Cerebellar nuclear complex (tissue), 1 donor: ENCODE measurements at places on chromosomes 1 and 21.

GRCh38 chr1:8510041-8510823 is 192.3 kb downstream of the SLC45A1 start:
- no peak for DNase-seq

- no peak for DNase-seq
These were observed at the start of gene MMEL1 for GRCh38 chr1:2632561-2633361. MMEL1 (minus strand) TSS chr1:2633016; CDS start chr1:2629484, 3,532 bp downstream.

- DNase-seq = no peak
These were observed 6.8 kb downstream of the NHLH1 start for GRCh38 chr1:160373696-160374095.

DNA sequence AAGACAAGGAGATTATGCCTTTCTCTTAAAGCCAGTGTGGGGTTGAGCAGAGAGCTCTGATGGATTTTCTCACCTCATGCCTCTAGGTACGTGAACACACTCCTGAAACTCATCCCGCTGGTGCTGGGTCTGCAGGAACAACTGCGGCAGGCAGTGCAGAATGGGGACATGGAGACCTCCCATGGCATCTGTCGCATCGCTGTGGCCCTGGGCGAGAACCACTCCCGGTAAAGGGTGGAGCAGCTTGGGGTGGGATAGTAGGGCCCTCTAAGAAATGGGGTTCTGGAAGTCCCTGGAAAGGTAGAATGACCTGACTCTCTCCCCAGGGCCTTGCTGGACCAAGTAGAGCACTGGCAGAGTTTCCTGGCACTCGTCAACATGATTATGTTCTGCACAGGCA is 9.5 kb downstream of the IPO13 start:
- DNase-seq = no peak

- DNase-seq = no peak
These were observed 6.8 kb downstream of the BACH1 start for GRCh38 chr21:29305561-29305960.

- no peak for DNase-seq
These were observed 4.8 kb upstream of the SLC2A1 start for GRCh38 chr1:42963378-42964043.

- DNase-seq = no peak
These were observed 114.1 kb downstream of the AJAP1 start for GRCh38 chr1:4768553-4768952.

- no peak for DNase-seq
These were observed 36.7 kb upstream of the TARDBP start for GRCh38 chr1:10975567-10976326.

DNA sequence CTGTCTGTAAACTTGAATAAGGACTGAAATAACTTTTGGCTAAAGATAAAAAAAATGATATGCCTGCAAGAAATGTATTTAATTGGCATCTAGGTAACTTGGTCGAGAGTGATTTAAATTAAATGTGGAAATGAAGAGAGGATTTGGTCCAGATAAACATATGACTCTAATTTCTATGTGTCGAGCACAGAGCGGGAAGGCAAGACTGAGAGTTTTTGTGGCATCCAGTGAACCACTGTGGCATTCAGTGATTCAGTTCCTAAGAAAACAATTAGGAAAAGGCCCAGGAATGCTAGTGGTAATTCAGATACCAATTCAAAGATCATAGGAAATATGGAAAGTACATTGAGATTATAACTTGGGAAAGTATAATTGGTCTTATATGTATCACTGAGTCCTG is 39.6 kb downstream of the PDE4B start:
- DNase-seq = no peak

DNA sequence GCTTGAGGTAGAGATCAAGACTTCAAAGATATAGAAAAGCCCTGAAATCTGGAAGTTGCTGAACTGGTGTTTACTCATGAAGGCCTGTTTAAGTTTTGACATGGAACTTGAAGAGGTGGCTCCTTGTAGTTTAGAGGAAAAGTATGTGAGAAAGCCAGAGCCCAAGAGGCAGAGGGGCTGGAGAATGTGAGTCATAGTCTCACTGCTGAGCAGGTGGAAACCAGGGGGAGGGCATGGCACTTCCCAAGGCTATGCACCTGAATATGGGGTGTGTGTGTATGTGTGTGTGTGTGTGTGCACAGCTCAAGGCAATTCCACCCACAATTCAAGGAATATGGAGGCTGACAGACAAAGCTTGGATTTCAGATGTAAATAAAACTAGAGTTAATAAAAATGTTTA is 46.8 kb upstream of the C1orf198 start:
- DNase-seq = no peak

DNA sequence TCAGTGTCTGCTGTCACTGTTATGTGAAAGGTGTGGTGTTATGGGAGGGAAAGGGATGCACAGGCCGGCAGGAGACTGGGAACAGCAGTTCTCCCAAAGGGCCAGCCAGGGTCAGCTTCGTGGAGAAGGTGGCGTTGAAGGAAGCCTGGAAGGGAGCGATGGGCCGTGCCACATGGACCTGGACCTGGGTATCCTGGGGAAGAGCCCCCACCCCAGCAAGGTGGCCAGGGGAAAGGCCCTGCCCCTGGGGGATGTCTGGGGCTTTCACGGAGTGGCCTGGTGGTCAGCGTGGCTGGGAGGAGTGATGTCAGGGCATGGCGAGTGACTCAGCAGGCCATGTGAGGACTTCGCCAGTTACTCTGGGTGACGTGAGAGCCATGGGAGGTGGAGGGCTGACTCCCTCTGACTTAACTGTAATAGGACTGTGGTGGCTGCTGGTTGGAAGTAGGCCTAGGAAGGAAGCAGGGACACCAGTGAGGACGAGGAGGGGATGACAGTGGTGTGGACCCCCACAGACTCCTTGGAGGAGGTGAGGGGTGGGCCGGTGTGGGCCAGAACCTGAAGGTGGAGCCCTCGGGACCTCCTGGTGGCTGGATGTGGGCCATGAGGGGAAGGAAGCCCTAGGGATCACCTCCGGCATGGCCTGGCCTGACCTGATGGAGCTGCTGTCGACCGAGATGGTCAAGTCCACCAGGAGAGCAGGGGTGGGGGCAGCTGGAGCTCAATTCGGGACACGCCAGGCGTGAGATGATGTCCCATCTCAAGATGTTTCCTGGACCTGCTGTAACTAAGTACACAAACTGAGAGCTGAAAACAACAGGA is 54.5 kb downstream of the BACE2 start:
- DNase-seq = no peak

- no peak for DNase-seq
These were observed 403 bp downstream of the CCNL2 start for GRCh38 chr1:1398677-1399186.

DNA sequence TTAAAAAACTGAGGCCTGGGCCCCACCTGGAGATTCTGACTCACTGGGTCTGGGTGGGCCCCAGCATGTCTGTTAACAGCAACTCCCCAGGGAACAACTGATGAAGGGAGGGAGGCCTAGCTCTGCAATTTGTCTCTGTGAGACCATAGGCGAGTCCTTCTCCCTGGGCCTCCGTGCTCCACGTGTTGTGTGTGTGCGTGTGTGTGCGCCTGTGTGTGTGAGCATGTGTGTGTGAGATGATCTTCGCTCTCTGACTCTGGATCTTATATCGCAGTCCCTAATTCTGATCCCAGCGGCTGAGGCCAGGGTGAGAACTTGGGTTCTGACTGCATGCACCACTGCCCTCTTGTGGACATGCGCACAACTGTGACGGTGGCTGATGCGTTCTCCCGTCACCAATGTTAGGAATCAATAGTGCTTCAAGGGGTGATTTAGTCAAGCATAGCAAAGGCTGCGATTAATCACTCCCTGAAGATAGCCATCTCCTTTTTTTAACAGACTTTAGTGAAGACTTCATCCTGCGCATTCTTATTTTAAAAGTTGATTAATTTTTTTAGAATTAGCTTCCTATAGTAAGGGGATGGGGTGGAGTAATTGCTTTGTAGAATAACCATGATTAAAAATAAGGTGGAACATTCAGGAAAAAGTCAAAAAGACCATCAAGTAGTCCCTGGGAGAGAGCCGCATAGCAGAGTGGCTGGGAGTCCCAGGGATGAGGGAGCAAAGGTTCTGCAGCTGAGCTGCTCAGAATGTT is 62.4 kb upstream of the USP24 start:
- peak; percentile 50 for DNase-seq

DNA sequence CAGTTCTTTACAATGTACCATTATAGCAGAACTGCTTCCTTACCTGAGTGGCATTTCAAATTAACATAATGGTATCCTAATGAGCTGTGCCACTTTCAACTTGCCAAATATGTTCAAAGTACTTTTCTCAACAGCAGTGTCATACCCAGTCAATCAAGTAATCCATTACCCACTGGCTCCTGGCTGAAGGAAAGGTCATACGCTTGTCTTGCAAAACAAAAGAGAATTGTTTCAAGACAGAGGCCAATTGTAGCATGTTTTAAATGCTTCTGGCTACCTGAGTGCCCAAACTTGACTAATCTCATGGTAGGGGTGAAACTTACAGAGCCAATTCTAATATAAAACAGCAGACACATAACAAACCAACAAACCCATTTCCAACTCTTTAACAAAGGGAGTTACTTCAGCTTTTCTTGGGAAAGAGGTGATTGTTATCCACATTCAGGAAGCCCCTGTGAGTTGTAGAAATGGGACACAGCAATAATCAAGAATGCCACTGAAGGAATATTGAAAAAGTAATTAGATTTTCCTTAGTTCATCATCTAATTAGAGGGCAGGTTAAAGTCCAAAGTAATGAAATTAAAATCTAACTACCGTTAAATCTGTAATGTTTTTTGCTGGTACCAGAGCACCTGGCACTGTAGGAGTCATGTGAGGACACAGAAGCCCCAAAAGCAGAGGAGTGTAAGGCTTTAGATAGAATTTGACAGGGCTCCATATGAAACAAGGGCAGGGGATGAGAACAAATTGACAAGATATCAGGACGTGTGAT is 241.9 kb downstream of the RWDD3 start:
- DNase-seq = no peak

- DNase-seq = no peak
These were observed 18.4 kb upstream of the COL6A1 start for GRCh38 chr21:45963232-45963570.

- DNase-seq = no peak
These were observed 6.6 kb downstream of the MR1 start for GRCh38 chr1:181040284-181040865.

GRCh38 chr1:98001764-98002163 is 80.9 kb upstream of the DPYD start:
- no peak for DNase-seq

- no peak for DNase-seq
These were observed 21.6 kb downstream of the VPS13D start for GRCh38 chr1:12251442-12251841.

GRCh38 chr1:1004780-1005697 is 5.1 kb upstream of the HES4 start:
- no peak for DNase-seq

DNA sequence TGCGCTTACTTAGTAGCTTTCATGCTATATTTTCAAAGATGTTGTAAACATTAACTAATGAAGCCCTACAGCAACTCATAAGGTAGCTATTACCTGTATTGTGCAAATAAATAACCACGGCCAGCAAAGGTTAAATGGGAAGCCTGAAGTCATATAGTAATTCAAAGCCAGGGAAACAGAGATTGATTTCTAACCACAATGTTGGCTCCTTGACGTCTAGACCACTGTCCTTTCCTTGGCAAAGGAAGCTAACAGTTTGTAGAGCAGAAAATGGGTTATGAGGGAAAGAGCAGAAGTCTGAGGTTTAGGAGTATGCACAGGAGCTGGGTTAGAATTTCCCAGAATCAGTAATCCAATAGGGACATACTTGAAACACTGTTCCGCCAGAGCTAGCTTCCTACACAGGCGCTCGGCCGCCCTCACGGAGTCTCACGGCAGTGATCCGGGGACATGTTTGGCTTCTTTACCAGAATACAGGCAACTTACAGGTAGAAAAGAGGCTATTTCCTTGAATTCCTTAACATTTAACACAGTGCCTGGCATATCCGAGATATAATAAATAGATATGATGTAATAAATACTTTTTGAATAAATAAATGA is 298.8 kb upstream of the LYPLAL1 start:
- no peak for DNase-seq

DNA sequence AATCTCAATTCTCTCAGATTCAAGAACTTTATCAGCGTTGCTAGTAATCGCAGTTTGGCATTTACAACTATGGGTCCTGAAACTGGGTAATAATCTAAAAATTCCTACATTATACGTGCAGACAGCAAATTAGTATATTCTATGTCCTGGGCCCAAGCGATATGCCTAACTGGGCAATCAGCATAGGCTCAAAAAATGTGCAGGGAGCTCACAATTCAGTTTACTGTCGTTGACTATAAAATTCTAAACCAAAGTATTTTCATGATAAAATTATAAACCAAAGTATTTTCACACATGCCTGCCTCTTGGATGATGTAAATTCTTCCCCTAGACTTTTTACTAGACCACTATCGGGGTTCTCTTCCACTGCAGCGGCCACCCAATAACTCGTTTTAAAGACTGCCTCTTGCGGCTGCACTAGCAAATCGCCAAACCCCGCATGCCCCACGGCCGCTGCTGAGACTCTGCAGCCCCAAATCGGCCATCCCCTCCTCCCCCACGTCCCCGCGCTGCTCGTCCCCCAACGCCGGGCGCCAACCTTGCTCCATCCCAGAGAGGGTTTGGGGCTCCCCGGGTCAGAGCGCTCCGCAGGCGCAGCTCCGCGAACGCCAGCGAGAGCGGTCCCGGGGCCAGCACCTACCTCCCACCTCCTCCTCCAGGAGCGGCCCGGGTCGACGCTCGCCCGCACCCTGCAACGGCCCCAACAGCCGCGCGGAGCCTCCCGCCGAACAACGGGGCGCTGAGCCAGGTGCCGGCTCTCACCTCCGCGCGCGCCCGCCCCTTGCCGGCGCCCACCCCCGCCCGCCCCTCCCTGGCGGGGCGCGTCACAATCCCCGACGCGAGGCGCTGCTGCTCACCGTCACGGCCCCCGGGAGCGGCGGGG is 506 bp downstream of the SSX2IP start:
- DNase-seq = peak; percentile 5

DNA sequence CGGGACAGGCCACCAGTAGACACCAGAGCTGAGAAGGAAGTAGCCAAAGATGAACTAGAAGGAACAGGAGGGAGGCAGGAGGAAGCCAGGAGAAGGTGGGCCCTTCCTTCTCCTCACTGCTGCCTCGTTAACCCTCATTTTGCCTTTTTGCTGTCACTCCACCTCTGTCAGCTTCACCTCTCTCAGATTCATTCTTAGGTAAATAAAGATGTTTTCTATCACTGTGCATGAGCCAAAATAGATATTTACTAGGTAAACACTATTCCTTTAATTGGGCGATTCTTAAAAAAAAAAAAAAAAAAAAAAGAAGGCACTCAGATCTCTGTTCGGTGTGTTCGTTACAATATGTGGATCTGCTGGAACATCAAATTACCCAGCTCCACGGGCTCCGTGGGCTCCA is 112.3 kb downstream of the GLUL start:
- DNase-seq = no peak

DNA sequence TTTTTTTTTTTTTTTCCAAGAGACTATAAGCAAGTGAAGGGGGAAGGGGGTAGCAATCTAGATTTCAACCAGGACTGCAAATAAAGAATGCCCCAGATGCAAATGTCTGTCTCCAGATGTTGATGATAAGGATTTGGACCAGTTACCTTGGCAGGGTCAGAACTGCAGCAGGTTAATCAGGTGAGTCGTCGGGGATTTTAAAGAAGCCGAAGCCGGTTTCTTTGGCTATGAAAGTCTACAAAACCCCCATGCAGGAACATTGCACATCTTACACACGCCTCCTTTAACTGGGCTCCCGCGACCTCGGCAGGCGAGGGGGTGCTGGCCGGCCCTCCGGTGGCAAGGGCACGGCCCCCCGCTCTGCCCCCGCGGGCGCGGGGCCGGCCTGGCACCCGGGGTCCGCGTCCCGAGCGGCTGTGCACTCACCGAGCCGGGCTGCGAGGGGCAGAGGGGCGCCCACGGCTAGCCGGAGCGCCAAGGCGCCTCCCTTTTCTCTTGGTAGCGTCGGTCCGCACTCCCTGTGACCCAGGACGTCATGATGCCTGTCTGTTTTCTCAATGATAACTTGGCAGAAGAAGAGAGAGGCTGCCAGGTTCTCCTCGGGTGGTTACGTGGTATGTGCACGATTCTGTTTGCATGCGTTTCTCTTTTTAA is 366.3 kb upstream of the ESRRG start:
- DNase-seq = no peak
